Activated T-cell treated with anti-CD3 and anti-CD28 coated beads for 1 hour (primary cell): ENCODE measurements at places on chromosomes 5 and 9.

DNA sequence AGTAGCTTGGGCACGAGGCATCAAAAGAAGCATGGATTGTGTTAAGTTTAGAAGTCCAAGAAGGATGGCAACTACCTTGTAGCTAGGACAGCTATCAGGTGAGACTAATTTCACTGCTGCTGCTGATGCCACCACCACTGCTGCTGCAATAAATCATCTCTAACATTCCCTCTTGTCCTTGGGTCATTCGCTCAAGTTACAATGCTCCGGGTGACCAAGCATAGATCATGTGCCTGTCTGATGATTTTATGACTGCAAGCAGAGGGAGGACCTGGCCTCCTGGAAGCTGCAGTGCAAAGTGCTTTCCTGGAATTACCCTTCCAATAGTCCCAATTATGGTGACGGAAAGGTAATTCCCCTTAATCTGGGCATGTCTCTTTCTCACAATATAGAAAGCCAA, 334.4 kb downstream of the PRELID2 start:
- no peak for DNase-seq

DNA sequence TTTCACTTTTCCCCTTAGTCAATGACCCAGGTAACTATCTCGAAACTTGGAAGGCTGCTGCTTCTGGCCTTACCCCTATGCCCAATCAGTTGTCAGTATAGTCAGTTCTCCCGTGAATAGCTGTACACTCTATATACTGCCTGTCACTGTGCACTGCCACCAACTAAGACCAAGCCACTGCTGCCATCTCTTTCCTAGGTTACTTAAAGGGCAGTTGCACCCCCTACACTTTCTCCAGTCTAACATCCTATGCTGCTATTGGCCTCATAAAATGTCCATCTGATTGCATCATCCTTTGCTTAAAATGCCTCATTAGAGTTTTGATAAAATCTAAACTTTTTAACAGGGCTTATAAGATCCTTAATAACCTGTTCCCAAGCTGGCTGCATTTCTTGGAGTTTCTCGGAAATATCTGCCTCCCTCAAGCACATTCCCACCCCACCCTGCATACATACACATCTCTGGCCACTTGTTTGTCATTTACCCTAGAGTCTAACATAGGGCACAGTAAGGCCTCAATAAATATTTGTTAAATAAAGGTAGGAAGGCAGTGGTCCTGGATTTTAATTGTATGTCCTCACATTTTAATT, 32.8 kb upstream of the TNFAIP8 start:
- no peak for DNase-seq

DNA sequence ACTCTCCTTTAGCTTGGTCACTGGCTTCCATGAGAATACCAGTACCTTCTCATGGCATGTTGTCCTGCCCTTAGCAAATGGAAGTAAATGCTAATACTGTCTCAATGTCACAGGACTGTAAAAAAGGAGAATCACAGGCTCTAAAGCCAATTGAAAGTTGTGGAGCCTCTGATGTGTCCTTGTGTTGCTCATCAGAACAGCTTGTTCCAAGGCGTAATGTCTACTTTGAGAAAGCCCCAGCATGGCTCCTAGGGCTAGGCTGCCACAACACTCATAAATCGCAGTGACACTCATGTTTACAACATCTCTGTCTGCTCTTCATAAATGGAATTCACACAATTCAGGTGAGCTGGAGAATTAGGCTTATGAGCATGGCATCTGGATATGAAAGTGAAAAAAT, 94.9 kb downstream of the ACTL7B start:
- no peak for DNase-seq

- DNase-seq = no peak
These were observed 643 bp downstream of the AK8 start for GRCh38 chr9:132877458-132877823.

DNA sequence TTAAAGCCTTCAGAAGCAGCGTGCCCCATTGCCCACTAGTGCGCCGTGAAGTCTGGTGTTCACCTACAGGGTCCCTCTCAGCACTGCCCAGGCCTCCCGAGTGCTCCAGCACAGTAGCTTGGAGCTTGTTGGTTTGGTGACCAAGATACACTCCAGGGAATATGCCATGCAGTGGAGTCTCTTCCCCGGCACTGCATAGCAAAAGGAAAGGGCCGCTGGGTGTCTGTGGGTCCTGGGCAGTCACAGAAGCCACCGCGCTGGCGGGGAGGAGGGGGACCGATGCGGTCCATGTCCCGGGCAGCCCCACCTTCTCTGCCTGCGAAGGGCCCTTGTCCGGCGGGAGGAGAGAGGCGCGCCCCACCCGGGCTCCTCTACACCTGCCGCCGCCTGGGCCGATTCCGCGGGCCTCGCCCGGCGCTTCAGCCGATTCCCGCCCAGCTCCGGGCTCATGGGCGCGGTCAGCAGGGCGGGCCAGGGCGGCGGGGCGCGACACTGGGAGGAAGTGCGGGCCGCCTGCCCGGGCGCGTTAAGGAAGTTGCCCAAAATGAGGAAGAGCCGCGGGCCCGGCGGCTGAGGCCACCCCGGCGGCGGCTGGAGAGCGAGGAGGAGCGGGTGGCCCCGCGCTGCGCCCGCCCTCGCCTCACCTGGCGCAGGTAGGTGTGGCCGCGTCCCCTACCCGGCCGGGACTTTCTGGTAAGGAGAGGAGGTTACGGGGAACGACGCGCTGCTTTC, at the start of gene SYK:
TSS of gene SYK (plus strand) at position 579 of the 732 bp plus-strand sequence. CDS start 42,080 bp downstream, outside the sequence.
- DNase-seq = no peak

- no peak for DNase-seq
These were observed 55.8 kb downstream of the ASS1 start for GRCh38 chr9:130500340-130501180.
